ENCODE measurements at places on chromosomes 4 and X. TPM values are rescaled to one million over a fixed set of nuclear protein-coding genes. Genes with fewer than 3 reads are reported as not detected.

Gene VGLL1
- total RNA-seq = not detected

Gene BRS3
- total RNA-seq = not detected

Gene AKAP4
- total RNA-seq = not detected

Gene ITM2A
- total RNA-seq = 26.5 TPM

- DNase-seq = no peak
Observed at GRCh38 chr4:61246034-61246433, 45.9 kb downstream of the ADGRL3 start.

DNA sequence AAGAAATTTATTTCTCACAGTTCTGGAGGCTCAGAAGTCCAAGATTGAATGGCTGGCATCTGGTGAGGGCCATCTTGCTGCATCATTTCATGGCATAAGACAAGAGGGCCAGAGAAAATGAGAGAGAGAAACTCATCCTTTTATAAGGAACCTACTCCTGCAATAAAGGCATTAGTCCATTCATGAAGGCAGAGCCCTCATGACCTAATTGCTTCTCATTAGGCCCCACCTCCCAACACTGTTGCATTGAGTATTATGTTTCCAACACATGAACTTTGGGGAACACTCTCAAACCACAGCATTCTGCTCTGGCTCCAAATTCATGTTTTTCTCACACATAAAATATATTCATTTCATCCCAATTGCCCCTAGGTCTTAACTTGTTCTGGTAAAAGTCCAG, 14.2 kb downstream of the RNF175 start:
- no peak for DNase-seq

GRCh38 chr4:7384003-7384928, 50.5 kb downstream of the PSAPL1 start:
- DNase-seq = peak; percentile 14

DNA sequence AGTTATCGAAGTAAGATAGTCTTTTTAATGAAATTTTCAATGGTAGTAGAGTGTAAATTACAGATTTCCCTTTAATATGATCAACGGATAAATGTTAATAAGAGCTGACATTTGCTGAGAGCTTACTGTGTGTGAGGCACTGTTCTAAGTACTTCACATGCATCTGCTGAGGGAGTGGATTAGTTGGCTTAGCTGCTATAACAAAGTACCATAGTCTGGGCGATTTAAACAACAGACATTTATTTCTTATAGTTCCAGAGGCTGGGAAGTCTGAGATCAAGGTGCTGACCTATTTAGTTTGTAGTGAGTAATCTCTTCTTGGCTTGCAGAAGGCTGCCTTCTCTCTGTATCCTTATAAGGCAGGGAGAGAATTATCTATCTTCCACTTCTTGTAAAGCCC, 174.3 kb downstream of the CEP135 start:
- DNase-seq = no peak

- no peak for DNase-seq
Observed at GRCh38 chr4:163941221-163941905, 446.9 kb downstream of the TMA16 start.
